Stomach (tissue), 19 donors: ENCODE measurements at places on chromosomes 4 and X. TPM values are rescaled to one million over a fixed set of nuclear protein-coding genes. Genes with fewer than 3 reads are reported as not detected.

GRCh38 chr4:159266981-159267868, 164.3 kb downstream of the RAPGEF2 start:
- DNase-seq = peak; percentile 59

- DNase-seq = no peak
These were observed 108.1 kb upstream of the SPRY1 start for GRCh38 chr4:123288309-123289025.

GRCh38 chr4:109172301-109172700, 130.2 kb downstream of the COL25A1 start:
- no peak for DNase-seq

Gene SSX2B
- not detected for total RNA-seq

Gene NSUN7
- total RNA-seq = 10.4 TPM
